ENCODE measurements at places on chromosomes 16 and 17. TPM values are rescaled to one million over a fixed set of nuclear protein-coding genes. Genes with fewer than 3 reads are reported as not detected.

Gene ASPA
- not detected for total RNA-seq

Gene CACNG3
- not detected for total RNA-seq

Gene EVPLL
- total RNA-seq: not detected

Gene RBBP6
- 67.0 TPM for total RNA-seq

Measured in activated T-helper 1 cell treated with anti-CD3 and anti-CD28 coated beads, Interleukin-12 subunit alpha, Interleukin-12 subunit beta, Interleukin-2, Interleukin-4 antibody, amounts not matched to agents 30 ng/mL and 10 ng/mL and 1 ng/mL, durations not matched to agents 14 hours and 24 hours and 36 hours (primary cell).